ENCODE measurements at places on chromosomes 1 and 21.

DNA sequence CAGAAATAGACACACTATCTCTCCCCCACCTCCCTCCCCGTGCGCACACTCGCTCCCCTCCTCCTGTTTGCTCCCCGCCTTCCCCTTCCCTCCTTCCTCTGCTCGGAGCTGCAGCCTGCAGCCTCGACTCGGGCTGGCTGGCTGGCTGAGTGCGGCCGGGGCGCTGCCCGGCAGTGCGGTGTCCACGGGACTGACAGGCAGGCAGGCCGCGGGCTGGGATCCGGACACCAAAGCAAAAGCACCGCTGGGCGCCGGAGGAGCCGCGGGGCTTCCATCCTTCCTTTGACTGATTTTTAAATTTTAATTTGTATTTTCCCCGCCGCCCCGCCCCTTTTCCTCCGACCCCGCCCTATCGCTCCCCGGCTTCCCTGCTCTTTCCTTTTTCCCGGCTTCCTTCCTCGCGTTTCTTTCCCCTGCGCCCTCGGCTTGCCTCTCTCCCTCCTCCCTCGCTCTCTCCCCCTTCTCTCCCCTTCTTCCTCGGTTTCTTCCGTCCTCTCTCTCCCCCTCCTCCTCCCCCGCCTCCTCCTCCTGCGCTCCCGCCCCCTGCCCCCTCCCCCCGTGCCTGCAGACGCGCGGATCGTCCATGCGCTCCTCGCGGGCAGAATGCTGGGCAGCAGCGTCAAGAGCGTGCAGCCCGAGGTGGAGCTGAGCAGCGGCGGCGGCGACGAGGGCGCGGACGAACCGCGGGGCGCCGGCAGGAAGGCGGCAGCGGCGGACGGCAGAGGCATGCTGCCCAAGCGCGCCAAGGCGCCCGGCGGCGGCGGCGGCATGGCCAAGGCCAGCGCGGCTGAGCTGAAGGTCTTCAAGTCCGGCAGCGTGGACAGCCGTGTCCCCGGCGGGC, 109.4 kb downstream of the NAV1 start:
- DNase-seq, result peak; percentile 65

DNA sequence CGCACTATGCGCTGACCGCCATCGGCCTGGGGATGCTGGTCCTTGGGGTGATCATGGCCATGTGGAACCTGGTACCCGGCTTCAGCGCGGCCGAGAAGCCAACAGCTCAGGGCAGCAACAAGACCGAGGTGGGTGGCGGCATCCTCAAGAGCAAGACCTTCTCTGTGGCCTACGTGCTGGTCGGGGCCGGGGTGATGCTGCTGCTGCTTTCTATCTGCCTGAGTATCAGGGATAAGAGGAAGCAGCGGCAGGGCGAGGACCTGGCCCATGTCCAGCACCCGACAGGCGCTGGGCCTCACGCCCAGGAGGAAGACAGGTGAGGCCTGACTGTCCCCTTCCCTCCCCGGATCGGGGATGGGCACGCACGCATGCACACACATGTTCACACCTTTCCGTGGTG, 31.9 kb upstream of the FHAD1 start:
- no peak for DNase-seq

GRCh38 chr1:51574796-51575195, 42.1 kb upstream of the OSBPL9 start:
- DNase-seq, result no peak

DNA sequence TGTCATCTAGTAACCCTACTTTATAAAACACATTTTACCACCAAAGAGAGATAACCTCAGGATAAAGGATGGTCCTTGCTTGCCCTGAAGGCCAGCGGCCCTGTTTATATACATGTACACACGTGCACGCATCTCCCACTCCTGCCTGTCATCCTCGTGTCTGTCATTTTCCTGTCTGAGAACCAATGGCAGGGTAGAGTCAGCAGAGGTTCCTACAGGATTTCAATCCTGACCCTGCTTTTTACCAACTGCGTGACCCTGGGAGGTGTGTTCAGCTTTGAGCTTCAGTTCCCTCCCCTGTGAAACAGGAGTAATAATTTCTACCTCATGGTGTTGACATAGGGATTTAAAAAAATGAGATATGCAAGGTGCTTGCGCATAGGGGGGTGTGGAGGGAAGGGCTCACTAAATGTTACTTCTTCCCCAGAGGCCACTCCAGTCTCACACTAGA, 12.3 kb upstream of the RASSF5 start:
- no peak for DNase-seq

DNA sequence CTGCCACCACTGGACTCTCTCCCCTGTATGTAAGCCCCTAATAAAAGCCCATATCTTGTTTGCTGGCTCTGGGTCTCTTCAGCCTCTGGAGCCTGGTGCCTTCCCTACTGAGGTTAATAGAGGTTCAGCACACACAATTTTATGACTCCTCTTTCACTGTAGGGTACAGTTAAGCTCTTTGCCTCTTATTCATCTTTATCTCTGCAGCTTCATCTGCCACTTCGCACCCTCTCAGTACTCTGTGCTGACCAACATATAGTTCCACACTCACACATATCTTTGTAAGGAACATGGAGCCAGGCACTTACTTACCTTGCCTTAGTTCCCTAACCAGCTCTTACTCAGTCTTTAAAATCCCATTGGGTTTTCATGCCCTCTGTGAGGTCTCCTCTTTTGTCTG, 4.5 kb downstream of the BTBD8 start:
- DNase-seq, result no peak

DNA sequence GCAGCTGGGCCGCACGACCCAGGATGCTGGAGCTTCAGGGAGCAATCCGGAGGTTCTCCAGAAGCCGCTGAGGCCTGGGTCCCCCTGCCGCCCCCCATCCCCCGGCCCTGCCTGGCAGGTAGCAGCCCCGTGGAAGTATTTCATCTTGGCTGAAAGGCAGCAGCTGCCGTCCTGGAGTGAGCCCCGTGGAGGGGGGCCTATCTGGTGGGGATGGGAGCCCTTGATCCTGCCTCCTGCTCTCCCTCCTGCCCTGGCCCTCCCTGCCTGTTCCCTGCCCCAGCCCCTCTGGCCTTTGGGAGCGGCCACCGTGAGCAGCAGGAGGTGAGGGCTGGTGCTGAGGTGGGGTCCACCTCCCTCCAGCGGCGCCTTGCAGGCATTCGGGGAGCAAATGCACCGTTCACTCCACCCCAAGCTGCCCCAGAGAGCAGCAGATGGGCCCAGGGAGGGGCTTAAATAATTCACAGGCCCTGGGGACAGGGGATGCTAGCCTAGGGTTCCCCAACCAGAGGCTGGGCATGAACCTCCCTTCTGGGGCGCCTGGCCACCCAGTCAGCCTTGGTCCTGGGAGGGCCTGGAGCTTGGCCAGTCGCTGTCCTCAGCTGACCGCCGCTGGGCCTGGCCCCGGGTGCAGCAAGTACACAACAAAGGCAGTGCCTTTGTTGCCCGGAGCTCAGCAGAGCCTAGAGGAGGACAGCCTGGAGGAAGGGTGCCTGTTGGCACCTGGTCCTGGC, 23.7 kb upstream of the PLCH2 start:
- DNase-seq, result no peak

DNA sequence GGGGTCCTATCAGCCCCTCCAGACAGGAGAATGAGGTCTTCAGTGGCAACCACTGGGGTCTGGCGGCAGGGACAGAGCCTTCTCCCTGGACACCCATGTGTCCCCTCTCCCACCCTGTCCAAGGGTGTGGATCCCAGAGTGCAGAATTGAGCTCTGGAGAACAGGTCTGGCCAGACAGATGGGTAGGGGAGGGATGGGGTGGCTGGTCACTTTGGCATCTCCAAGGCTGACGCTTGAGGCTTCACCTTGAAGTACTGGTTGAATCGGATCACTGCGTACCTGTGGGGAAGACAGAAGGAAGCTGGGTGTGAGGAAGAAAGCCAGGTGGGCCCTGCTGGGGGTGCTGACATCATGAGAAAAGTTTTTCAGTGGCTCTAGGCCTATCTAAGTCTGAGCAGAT, 19.9 kb downstream of the ETNK2 start:
- DNase-seq, result no peak

- no peak for DNase-seq
These were observed 44.8 kb downstream of the GRHL3 start for GRCh38 chr1:24363994-24364393.

- no peak for DNase-seq
These were observed 237.9 kb downstream of the HLX start for GRCh38 chr1:221117133-221117532.

DNA sequence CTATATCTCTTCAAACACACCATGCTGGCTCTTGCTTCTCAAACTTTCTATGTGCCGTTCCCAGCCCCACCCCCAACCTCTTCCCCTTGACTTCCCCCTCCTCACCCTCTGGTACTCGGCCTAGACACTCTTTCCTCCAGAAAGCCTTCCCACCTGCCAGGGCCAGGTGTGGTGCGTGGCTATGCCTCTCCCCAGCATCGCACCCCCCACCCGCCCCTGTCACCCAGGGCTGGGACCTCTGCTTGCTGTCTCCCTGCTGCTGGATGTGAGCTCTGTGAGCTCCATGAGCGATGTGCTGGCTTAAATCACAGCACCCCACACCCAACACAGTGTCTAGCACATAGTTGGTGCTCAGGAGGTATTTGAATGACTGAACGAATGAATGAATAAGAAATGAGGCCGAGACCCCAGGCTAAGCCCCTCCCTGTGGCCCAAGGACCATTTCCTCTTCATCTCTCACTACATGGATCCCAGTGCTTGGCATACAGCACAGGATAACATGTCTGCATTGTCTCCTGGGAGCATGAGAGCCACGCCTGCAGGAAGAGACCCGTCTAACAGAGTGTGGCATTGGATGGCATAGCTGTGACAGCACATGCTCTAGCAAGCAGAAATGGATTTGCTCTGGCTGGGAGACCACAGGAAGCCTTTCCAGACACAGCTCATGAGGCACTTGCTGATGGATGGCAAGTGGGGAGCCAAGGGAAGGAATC, 19.7 kb downstream of the TNNT2 start:
- DNase-seq, result no peak

DNA sequence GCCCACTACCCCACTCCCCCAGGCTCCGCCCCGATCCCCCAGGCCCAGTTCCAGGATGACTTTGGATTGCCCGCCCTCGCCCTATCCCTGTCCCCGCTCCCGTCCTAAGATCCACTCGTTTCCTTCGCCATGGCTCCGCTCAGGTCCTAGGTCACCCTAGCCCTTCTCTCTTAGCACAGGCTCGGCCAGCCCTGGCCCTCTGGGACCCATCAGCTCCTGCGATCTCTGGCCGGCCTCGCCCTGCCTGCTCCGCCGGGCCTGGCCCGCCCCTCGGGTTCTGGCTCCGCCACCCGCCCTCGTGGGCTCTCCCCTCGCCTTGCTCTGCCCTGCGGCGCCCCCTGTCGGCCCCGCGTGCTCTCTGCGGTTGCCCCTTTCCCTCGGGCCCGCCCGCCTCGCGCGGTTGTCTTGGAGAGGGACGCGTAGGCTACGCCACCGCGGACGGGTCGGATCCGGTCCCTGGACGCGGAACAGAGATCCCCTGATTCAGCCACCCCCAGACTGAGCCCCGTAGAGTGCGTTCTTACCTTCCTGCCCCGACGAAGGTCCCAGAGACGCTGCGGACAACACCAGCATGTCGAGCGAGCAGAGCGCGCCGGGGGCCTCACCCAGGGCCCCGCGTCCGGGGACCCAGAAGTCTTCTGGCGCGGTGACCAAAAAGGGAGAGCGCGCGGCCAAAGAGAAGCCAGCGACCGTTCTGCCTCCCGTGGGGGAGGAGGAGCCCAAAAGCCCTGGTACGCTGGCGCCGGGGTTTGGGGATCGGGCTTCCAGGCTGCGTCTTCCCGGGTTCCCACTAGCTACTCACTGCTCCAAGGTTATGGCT, at the start of gene LRRC71:
Gene LRRC71 (plus strand): TSS at position 400 of the 820 bp plus-strand sequence. CDS start 172 bp downstream, at position 572.
- peak; percentile 86 for DNase-seq

DNA sequence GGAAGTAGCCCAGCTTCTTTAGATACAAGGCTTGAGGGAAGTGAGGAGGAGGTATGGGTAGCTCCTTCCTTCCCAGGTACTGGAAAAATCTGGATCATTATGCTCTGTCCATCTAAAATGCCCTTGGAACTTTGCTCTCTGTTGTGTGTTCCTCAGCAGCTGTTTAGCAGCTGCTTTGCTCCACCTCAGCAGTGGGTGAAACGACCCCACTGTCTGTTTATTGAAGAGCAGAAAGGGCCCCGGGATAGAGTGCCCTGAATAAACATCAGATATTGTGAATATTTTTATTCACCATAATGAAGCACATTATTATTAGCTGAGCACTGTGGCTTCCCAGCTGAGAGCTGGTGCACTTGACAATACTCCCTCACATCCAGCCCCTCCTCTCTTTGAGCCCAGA, 237.9 kb downstream of the PBX1 start:
- no peak for DNase-seq

GRCh38 chr1:51575406-51576084, 41.3 kb upstream of the OSBPL9 start:
- no peak for DNase-seq

GRCh38 chr21:34733852-34734251, 65.1 kb downstream of the CLIC6 start:
- DNase-seq, result no peak

- DNase-seq, result no peak
These were observed 161.8 kb downstream of the PCBP3 start for GRCh38 chr21:45805321-45805720.

- DNase-seq, result no peak
These were observed 10.0 kb downstream of the UBE4B start for GRCh38 chr1:10042746-10043145.

GRCh38 chr1:17546946-17547670, 7.6 kb downstream of the ARHGEF10L start:
- DNase-seq, result no peak

DNA sequence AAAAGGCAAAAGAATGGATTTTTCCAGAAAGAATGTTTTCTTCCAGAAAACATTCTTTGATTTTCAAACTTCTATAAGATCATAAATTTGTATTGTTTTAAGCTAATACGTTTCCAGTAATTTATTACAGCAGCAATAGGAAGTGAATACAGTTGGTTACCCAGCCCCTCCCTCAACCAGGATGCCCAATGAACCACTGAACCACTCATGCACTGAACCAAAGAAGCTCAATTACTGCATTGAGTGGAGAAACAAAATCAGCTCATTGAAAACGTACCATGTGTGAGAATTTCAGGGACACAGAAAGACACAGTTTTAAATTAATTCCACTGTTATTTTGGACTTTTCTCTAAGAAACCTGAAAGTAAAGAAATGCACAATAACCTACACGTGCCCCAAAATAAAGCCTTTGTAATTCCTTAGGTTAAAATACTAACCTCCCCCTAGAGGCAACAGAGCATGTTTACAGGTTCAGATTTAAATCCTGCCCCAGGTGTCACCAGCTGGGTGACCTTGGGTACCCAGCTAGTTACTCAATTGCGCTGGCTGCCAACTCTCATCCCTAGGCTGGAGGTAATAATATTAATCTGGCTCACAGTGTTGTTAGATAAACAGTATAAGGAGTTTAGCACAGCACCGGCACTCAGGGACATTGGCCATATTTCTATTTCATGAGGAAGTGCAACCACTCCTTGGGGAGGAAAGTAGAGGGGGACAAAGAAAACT, 111.7 kb downstream of the NMNAT2 start:
- peak; percentile 17 for DNase-seq

GRCh38 chr1:15424146-15424667, 14.0 kb upstream of the CTRC start:
- DNase-seq, result no peak
